Left colon (tissue), 2 donors: ENCODE measurements at places on chromosomes 2 and 18. TPM values are rescaled to one million over a fixed set of nuclear protein-coding genes. Genes with fewer than 3 reads are reported as not detected.

- no peak for DNase-seq
Observed at GRCh38 chr2:170845343-170845742, 28.7 kb downstream of the GAD1 start.

DNA sequence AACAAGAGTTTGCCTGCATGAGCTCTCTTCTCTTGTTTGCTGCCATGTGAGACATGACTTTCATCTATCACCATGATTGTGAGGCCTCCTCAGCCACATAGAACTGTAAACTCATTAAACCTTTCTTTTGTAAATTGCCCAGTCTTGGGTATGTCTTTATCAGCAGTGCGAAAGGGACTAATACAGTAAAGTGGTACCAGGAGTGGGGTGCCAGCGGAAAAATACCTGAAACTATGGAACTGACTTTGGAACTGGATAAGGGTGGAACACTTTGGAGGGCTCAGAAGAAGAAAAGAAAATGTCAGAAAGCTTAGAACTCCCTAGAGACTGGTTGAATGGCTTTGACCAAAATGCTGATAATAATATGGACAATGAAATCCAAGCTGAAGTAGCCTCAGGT lies 260.9 kb downstream of the DSC3 start:
- no peak for DNase-seq

DNA sequence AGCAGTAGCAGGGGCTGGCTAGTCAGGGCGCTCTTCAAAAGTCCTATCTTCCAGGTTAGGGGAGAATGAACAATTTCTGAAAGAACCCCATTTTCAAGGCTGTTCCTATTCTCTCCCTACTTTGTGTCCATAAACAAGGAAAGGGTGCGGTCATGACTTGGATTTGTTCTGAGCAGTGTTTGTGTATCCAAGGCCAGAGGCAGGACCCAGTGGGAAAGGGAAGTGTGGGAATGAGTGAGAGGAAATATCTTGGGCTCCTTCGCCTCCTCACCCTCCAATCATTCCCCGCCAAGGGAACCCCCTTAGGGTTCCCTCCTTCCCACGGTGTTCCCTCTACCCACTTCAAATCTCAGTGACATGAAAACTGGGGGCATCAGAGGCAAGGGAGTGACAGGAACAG lies 25.5 kb upstream of the SPTBN1 start:
- DNase-seq: no peak

DNA sequence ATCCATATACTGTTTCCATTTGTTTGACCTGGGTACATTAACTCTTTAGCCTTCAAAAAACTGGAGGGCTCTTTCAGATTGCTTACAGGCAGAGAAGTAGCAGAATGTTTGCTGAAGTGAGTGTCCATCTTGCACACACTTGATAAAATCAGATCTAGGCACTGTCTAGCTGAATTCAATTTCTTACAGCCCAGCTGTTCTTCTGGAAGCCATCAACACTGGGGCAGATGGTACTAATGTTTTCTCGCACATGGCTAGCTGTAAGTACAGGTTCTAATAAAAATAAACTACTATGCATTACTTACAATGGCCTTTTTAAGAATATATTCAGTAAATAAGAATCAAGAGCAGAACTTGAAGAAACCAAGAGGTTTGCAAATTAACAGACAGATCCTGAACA lies 175.9 kb downstream of the NBAS start:
- no peak for DNase-seq

The TLX2 gene
- 0.56 TPM for total RNA-seq
